ENCODE measurements at places on chromosomes 5 and 9.

- DNase-seq, result no peak
Observed at GRCh38 chr5:108259306-108259705, 122.6 kb downstream of the FBXL17 start.

DNA sequence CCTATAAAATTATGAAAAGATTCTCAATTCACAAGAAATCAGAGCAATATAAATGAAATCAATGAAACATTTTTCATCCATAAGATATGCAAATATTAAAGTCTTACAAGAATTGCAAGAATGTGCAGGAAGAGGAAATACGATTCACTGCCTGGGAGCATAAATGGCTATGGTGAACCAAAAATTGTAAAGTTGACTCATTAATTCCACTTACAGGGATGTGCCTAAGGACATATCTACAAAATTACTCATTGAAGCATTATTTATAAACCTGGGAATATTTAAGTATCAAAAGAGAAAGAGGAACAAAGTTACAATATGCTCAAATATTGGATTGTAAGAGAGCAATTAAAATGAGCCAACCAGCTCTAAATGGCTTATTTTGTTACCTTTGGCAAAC, 6.9 kb upstream of the NIPSNAP3A start:
- no peak for DNase-seq

DNA sequence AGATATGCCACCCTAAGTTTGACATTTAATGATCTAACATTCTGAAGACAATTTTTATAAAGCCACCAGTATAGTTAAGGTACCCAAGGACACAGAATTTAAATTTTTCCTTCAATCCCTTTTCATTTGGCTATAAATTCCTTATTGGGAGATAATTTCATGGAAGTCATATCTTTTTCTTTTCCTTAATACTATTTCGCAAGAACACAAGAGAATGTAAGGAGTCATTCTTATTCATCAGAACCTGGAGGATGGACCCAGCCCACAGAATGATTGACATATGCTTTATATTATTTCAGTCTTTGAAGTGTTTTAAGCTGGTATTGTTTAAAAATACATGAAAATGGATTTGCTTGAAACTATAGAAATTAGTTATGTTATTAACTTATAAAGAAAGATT, 79.6 kb downstream of the DROSHA start:
- no peak for DNase-seq

DNA sequence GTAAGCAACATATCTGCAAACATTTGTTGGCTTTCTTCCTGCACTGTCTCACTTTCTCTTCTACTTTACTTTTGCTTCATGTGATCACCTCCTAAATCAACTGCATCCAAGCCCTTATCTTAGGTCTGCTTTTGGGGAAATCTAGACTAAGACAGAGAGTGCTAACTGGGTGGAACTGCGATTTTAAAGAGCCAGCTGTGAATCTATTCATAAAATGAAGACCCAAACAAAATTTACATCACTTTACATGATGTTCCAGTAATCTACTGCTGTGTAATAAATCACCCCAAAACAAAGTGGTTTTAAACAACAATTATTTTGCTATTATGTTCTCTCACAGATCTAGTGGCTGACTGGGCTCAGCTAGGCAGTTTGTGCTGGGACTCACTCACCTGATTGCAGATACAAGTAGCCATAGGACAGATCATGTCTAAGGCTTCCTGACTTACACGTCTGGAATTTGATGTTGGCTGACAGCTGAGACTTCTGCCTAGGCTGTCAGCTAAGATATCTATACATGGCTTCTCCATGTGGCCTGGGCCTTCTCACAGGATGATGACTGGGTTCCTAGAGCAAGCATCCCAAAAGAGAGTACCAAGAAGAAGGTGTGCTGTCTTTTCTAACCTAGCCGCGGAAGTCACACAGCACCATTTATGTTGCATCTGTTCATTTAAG, 145.1 kb upstream of the TBCA start:
- DNase-seq, result no peak

GRCh38 chr9:8543219-8543618, 743.6 kb upstream of the DMAC1 start:
- DNase-seq, result no peak
